ENCODE measurements at places on chromosomes 6 and 20. TPM values are rescaled to one million over a fixed set of nuclear protein-coding genes. Genes with fewer than 3 reads are reported as not detected.

DNA sequence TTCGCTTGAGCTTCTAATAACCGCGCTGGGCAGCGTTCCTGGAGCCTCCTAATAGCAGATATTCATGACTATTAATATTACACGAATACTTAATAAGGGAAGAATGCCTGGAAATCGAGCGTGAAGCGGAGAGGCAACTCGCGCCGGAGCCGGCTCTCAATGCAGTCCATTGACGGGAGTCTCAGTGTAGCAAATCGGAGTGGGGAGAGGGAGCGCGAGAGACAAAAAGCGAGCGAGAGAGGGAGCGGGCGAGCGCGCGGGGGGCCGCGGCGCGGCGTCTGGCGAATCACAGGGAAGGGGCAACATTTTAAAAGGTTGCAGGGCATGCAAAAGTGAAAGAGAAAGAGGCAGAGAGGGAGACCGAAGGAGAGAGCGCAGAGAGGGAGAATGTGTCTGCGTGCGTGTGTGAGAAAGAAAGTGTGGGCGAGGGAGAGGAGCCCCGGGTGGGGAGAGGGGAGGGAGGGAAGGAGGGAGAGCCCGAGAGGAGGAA, 2.9 kb downstream of the TFAP2A start:
- H3K36me3 ChIP-seq, result no peaks in the 10 kb centered on the region
- DNase-seq, result no peak
- peak overlapping the region; percentile 98 for H3K27ac ChIP-seq
- H3K27me3 ChIP-seq, result peaks cover 19% of the 10 kb centered on the region
- peak overlapping the region; percentile 84 for H3K4me3 ChIP-seq

DNA sequence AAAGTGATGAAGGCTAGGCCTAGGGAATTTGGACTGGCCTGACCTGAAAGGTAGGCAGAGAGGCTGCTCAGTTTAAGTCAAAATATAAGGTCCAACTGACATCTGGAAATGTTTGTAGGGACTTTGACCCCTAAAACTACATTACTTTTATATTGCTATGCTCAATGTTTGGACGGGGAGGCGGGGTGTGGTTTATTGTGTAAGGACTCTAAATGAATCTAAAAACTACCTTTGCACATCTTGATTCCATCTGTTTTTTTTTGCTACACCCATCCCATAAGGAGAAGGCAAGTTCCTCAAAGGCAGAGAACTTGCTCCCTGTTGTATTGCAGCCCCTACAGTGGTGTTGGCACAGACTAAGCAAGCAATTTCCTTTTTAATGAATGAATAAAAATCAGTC, 227.1 kb downstream of the HACE1 start:
- H3K4me3 ChIP-seq, result no peak overlapping the region
- H3K36me3 ChIP-seq, result no peaks in the 10 kb centered on the region
- no peaks in the 10 kb centered on the region for H3K4me1 ChIP-seq
- no peak for DNase-seq

GRCh38 chr6:148147463-148147830, 195.2 kb upstream of the SASH1 start:
- no peak overlapping the region for H3K4me3 ChIP-seq
- no peaks in the 10 kb centered on the region for H3K27me3 ChIP-seq
- H3K36me3 ChIP-seq, result no peaks in the 10 kb centered on the region
- no peak for DNase-seq
- H3K27ac ChIP-seq, result no peak overlapping the region

GRCh38 chr6:170471491-170471890, 81.6 kb downstream of the PSMB1 start:
- no peaks in the 10 kb centered on the region for H3K4me1 ChIP-seq
- H3K4me3 ChIP-seq, result no peak overlapping the region
- no peak for DNase-seq
- peaks cover 32% of the 10 kb centered on the region for H3K27me3 ChIP-seq
- H3K27ac ChIP-seq, result no peak overlapping the region

- DNase-seq, result no peak
- H3K27ac ChIP-seq, result no peak overlapping the region
- H3K4me1 ChIP-seq, result no peaks in the 10 kb centered on the region
- no peak overlapping the region for H3K4me3 ChIP-seq
- H3K36me3 ChIP-seq, result peaks cover 6% of the 10 kb centered on the region
- H3K27me3 ChIP-seq, result no peaks in the 10 kb centered on the region
Measured at GRCh38 chr6:83417880-83418663, 12.8 kb downstream of the ME1 start.

DNA sequence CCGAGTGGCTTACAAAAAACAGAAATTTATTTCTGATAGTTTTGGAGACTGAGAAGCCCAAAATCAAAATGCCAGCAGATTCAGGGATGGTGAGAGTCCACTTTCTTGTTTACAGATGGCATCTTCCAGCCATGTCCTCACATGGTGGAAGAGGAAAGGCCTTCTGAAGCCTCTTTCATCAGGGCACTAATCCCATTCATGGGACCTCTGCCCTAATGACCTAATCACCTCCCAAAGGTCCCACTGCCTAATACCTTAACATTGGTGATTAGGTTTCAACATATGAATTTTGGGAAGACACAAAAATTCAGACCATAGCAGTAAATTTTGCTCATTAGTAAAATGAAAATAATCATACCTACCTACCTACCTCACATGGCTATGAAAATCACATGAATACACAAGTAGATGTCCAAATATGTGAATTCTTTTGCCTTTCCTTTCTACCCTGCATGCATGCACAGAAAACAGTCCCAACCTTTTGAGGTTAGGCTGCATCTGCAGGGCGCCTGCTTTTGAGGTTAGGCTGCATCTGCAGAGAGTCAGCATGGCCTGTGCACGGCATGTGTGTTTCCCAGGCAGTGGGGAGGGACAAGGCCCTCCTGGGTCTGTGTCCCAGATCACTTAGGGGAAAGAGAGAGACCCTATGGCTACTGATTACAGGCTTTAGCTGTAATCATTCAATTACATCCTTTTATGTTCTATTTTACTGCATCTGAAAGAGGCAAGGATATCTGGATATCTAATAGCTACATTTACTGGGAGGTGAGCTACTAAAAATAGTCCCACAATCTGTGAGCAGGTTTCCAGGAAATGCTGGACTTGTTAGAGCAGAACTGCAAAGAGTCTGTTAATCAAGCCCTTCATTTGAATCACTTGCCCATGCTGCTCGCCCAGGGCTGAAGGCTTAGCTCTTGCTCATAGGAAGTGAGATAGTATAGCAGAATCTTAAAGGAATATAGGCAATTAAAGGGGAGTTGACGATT, 497.7 kb upstream of the MARCKS start:
- H3K27ac ChIP-seq, result peak overlapping the region; percentile 44
- no peaks in the 10 kb centered on the region for H3K27me3 ChIP-seq
- DNase-seq, result no peak
- H3K36me3 ChIP-seq, result no peaks in the 10 kb centered on the region
- no peaks in the 10 kb centered on the region for H3K4me1 ChIP-seq

GRCh38 chr6:90139272-90139817, 157.3 kb downstream of the BACH2 start:
- no peak overlapping the region for H3K4me3 ChIP-seq
- H3K4me1 ChIP-seq, result no peaks in the 10 kb centered on the region
- no peaks in the 10 kb centered on the region for H3K36me3 ChIP-seq
- no peak for DNase-seq

- no peaks in the 10 kb centered on the region for H3K27me3 ChIP-seq
- no peak overlapping the region for H3K27ac ChIP-seq
- no peaks in the 10 kb centered on the region for H3K4me1 ChIP-seq
- no peak for DNase-seq
- no peaks in the 10 kb centered on the region for H3K36me3 ChIP-seq
Measured at GRCh38 chr6:7568021-7568420, 22.0 kb upstream of the SNRNP48 start.

DNA sequence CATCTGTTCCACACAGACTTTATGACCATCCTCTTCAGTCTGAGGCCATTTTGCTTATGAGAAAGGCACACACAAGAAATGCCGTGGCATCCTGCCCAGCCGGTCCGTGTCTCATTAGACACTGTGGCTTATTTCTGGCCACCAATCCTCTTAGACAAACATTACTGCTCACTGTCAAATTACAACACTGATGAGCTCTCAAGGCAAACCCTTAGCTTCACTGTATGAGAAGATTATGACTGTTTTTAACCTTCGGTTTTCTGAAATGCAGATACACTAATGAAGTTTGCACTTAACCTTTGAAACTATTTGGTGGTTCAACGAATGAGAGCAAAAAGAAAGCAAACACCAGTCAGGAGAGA, 50.5 kb upstream of the DST start:
- H3K4me1 ChIP-seq, result no peaks in the 10 kb centered on the region
- no peak for DNase-seq
- H3K27me3 ChIP-seq, result no peaks in the 10 kb centered on the region
- H3K4me3 ChIP-seq, result peak overlapping the region; percentile 25

- H3K36me3 ChIP-seq, result no peaks in the 10 kb centered on the region
- no peak overlapping the region for H3K27ac ChIP-seq
- no peaks in the 10 kb centered on the region for H3K27me3 ChIP-seq
- DNase-seq, result no peak
- peaks cover 24% of the 10 kb centered on the region for H3K4me1 ChIP-seq
Measured at GRCh38 chr6:72624557-72625160, 2.8 kb downstream of the KCNQ5 start.

DNA sequence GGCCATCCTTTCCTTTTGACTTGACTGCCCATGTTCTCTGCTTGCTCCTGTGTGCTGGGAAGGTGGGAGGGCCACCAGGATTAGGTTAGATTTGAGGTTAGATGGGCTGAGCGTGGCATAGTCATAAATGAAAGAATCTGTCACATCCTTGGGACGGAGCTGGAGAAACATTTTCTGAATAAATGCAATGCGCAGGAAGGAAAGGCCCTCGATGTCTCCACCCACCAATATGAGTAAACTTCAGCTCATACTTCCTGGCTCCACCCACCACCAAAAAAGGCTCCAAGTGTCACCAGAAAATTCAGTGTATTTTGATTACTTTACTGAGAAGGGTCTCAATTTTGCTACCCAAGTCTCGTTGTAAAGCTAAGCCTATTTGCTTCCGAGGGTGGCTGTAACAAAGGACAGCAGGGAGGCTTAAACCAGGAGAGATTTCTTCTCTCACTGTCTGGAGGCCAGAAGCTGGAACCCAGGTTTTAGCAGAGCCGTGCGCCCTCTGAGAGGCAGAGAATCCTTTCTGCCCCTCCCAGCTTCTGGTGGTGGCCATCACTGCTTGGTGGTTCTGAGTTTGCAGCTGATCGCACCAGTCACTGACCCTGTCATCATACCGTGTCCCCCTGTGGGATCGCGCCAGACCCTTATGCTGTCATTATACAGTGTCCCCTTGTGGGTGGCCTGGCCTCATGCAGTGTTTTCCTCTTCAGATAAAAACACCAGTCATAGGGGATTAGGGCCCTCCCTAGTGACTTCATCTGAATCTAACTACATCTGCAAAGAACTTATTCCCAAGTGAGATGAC, 137.8 kb downstream of the TTLL2 start:
- H3K4me3 ChIP-seq, result no peak overlapping the region
- no peak overlapping the region for H3K27ac ChIP-seq
- no peaks in the 10 kb centered on the region for H3K36me3 ChIP-seq

- H3K4me1 ChIP-seq, result no peaks in the 10 kb centered on the region
- peaks cover 58% of the 10 kb centered on the region for H3K36me3 ChIP-seq
- no peak for DNase-seq
Measured at GRCh38 chr20:4880051-4880450, 121.3 kb downstream of the SLC23A2 start.

DNA sequence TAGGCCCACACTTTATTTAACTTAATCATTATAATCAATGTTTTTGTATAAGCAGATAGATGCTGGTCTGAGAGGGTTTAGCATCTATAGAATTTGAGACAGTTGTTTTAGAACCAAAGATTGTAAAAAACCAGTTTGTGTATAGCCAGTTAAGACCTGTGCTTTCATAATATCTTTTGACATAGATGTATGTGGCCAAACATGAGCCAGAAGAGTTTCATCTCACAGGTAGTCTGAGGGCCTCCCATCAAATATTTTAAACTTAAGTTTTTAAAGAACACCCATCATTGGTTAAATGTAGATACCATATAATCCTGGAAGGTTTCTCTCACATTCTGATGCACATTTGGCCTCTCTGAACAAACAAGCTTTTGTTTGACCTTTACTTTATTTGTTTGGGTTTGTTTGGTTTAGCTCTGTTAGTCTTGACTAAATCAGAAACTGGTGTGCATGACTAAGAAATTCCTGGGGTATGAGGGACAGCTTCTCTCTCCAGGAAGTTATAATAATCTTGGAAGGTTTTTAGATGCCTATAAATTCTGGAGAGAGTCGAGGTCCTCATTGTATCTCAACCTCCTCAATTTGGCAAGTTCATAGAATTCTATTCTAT, 58.0 kb upstream of the TMEM200A start:
- H3K36me3 ChIP-seq, result no peaks in the 10 kb centered on the region
- no peak overlapping the region for H3K27ac ChIP-seq
- H3K4me1 ChIP-seq, result no peaks in the 10 kb centered on the region

DNA sequence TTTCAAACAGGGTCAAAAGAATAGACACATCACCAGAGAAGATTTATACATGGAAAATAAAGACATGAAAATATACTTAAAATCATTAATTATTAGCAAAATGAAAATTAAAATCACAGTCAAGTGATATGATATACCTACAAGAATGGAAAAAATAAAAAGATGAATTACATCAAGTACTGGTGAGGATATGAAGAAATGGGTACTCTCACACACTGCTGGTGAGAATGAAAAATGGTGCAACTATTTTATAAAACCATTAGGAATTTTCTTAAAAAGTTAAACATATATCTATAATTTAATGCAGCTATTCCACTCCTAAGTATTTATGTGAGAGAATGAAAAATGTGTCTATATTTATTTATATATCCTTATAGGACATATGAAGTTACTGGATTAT, 136.3 kb upstream of the GRIK2 start:
- DNase-seq, result no peak
- no peaks in the 10 kb centered on the region for H3K4me1 ChIP-seq
- H3K27ac ChIP-seq, result no peak overlapping the region

- H3K27me3 ChIP-seq, result no peaks in the 10 kb centered on the region
- H3K4me1 ChIP-seq, result peaks cover 26% of the 10 kb centered on the region
- H3K27ac ChIP-seq, result no peak overlapping the region
Measured at GRCh38 chr20:47380481-47380880, 24.0 kb upstream of the ZMYND8 start.

The ID4 gene
- total RNA-seq, result 21.4 TPM

The LRRN4 gene
- total RNA-seq, result not detected

The RBM38 gene
- total RNA-seq, result 21.0 TPM

The LTA gene
- total RNA-seq, result not detected

The HLA-DQB1 gene
- 2.6 TPM for total RNA-seq

The FRK gene
- 12.1 TPM for total RNA-seq

The DDO gene
- total RNA-seq, result 0.79 TPM

The DNMT3B gene
- total RNA-seq, result 0.44 TPM

Data from esophagus squamous epithelium (tissue), 5 donors.